ENCODE measurements at places on chromosomes 12 and 14.
A peak's percentile ranks its signal among the peaks of the same experiment; 100 is the strongest.

GRCh38 chr14:54207075-54207474 lies 189.7 kb upstream of the CDKN3 start:
- no peak for DNase-seq

- no peak for DNase-seq
These were observed 118.0 kb downstream of the TBX5 start for GRCh38 chr12:114287821-114288525.

DNA sequence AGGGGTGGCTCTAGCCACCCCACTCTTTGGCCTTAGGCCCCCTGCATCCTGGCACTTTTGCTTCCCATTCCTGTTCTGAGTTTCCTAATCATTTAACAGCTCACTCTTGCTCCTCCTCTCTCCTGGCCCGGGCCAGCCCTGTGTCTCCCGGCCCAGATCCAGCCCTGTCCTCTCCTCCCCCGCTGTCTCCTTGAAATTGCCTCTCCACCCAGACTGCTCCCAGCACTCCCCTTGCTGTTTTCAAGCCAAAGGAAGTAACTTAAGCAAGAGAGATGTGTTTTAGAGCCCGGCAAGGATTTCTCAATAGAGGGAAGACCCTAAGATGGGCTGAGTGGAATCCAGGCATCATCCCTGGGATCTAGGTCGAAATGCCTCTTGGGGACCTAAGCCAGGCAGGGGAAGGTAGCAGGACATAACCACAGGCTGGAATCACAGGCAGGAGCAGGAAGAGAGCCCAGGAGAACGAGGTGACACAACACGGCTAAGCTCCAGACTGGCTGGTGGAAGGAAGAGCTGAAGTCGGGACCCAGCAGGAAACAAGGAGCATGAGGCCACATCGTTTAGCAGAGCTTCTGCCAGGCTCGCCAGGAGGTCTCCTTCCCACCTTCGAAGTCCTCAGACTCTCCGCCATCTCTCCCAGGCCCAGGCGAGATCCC lies 2.0 kb upstream of the LRP1-AS start:
- no peak for DNase-seq

GRCh38 chr14:76767681-76768656 lies 6.7 kb downstream of the VASH1 start:
- peak; percentile 58 for DNase-seq

DNA sequence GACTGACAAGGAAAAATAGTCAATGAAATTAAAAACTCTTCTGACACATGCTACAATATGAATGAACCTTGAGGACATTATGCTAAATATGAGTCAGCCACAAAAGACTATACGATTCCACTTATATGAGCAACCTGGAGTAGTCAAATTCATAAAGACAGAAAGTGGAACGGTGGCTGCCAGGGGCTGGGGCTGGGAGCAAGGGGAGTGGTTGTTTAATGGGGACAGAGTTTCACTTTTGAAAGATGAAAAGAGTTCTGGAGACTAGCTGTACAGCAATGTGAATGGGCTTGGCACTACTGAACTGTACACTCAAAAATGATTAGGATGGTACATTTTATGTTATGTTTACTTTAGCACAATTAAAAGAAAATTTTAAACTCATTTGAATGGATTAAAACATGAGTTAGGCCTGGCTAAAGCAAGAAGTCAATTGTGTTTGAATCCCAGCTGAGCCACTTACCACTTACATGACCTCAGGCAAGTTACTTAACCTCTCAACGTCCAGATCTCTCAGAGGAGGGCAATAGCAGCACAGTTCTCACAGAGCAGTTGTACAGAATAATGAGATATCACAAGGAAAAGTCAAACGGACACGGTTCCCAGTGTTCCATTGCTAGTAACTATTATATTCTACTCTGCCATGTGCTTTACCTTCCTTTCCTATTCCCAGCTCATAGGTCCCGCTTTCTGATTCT lies 102.5 kb downstream of the SPTSSA start:
- DNase-seq, result no peak

DNA sequence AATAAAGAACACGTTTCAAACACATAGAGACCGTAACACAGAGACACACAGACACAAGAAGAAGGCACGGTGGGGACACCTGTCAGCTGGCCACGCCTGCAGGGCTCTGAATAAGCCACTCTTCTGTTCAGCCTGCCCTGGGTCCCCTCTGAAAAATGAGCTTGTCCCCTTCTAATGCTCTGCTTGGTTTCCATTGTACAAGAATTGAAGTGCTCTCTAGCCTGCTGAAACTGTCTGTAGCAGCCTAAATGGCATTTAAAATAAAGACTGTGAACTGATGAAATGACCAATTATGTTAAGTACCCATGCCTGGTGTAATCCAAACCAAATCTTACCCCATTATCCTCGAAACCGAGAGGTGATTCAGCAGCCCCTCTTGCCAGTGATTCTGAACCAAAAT lies 139.8 kb downstream of the FOXN3 start:
- no peak for DNase-seq

- DNase-seq, result no peak
These were observed 32.1 kb upstream of the SLC38A1 start for GRCh38 chr12:46300910-46301309.

- DNase-seq, result no peak
These were observed 249.1 kb upstream of the FAR2 start for GRCh38 chr12:28899951-28900350.

- no peak for DNase-seq
These were observed 62.9 kb downstream of the GCH1 start for GRCh38 chr14:54839701-54840119.

GRCh38 chr12:1497161-1497560 lies 97.2 kb downstream of the FBXL14 start:
- DNase-seq, result no peak

DNA sequence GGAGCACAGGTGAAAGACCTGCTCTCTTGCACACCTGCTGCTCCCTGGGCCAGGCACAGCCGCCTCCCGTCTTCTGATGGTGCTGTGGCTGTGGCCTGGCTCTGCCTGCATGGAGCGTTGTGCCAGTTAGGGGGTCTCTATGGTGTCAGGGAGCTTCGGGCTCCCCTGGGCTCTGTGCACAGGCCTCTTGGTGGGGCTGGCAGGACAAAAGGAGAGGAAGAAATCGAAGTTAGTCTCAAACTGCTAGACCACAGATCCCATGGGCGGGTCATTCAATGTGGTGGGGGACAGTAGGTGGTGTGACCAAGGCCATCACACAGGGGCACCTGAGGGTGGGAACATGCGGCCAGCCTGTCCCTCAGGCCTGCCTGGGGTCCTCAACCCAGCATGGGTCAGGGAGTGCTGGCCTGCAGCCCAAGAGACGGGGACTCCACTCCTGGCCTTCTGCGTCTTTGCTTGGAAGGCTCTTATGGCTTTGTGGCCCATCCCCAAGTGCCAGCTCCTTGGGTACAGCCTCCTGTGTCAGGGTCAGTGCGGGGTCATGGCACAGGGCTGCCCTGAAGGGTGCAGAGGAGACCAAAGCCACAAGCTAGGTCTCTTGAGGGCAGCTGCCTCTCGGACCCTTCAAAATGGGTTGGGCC lies 84.1 kb downstream of the KIF26A start:
- DNase-seq, result no peak

DNA sequence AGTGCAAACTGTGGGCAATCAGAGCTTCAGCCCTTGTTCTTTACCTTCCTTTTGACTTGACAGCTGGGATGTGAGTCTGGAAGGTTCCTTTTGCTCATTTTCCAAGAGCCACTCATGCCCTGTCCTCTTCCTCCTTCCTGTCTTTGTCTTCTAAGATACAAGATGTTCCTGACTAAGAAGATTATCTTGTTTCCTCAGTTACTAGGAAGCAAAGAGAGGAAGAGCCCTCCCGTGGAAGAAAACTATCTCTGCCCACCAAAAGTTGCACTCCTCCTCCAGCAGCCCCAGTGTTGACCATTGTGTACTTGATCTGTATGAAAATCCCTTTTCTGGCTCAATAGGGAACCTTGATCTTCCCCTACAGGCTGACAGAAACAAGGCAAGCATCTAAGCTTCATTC lies 138.0 kb downstream of the C12orf75 start:
- DNase-seq, result no peak

DNA sequence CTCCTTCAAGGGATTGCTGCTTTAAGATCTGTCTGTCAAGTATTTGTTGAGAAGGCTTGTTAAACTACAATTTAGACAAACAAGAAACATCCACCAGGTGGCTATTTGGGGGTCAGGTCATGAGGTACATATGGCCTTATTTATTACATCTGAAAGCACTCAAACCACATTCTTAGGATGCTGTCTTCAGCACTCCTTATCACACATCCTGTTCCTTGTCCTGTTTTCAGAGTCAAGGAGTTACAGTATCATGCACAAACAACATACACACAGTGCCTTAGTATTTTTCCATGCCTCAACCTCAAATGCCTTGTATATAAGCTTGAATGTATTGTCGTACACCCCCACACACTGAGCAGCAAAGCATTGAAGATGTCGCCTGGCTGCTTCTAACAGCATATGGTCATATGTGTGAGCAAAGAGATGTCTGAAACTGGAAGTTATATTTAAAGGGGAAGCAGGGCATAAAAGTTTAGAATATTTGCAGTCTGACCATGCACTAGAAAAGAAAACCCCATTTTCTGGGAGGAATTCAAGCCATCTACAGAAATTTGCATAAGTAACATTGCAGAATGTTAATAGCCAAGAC lies 83.8 kb downstream of the KCNMB4 start:
- DNase-seq, result no peak

DNA sequence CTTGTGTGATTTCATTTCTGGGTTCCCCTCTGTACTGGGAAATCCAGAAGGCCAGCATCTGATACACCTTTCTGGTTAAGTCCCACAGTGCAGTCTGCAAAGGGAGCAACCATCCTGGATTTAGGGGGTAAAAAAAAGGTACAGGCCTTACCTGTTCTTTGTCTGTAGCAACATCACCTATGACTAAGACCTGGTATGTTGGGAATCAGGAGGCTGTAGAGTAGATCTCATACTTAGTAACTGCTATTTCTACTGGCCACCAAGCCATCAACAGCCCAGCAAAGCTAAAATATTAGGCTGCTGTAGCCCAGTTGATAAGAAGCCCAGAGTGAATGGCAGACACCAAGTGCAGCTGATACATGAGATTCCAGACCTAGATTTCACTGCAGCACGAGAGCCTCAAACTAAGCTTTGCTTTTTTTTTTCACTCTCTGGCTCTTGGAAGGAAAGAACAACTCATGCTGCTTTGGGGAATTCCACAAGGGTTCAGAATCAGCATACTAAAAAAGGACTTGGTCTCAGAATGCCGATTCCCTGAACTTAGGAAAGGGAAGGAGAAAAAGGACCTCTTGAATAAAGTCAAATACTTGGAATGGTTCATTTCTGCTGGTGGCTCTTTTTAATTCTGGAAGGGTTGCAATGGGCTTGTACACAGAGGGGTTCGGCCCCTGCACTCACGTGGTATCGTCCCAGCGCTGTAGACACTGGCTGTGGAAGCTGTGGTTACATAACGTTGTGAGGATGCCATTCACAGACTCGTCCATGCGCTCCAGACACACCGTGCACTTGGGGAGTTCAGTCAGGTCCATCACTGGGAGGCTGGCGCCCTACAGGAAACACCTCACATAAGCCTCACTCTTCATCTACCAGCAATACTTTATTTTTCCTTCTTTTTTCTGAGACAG lies 20.5 kb downstream of the BRAP start:
- no peak for DNase-seq

- DNase-seq, result no peak
These were observed 9.7 kb downstream of the SP1 start for GRCh38 chr12:53389702-53390101.

- no peak for DNase-seq
These were observed 1.4 kb upstream of the SLC8A3 start for GRCh38 chr14:70190156-70190555.

- DNase-seq, result no peak
These were observed 6.6 kb downstream of the APPL2 start for GRCh38 chr12:105229371-105229770.

DNA sequence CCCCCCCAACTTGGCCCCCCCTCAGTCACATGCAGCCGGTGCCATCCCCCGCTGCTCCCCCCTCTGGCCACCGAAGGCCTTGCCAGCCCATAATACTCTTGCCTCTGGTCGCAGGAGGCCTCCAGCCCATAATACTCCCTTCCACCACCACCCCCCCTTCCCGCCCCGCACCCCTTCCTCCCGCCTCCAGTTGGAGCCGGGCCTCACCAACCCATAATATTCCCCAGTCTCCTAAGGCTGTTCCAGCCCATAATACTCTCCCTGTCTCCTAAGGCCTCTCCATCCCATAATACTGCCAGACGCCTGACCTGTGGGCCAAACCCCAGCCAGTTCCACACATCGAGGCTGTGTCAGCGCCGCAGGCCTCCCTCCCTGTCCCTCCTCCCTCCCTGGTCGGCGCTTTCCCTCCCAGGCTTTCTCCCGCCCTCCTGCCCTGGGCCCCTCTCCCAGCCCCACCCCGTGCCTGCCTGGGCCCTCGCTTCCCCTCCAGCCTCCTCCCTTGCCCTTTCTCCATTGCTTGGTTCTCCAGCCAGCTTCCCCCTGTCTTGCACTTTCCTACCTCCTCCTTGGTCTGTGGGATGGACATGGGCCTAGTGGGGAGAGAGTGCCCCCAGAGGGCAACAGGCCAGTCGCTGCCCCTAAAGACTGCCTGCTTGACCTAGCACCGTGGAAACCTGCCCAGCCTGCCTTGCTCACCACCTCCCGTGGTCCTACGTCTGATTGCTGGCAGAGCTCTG lies 6.8 kb upstream of the CHD4 start:
- peak; percentile 99 for DNase-seq

DNA sequence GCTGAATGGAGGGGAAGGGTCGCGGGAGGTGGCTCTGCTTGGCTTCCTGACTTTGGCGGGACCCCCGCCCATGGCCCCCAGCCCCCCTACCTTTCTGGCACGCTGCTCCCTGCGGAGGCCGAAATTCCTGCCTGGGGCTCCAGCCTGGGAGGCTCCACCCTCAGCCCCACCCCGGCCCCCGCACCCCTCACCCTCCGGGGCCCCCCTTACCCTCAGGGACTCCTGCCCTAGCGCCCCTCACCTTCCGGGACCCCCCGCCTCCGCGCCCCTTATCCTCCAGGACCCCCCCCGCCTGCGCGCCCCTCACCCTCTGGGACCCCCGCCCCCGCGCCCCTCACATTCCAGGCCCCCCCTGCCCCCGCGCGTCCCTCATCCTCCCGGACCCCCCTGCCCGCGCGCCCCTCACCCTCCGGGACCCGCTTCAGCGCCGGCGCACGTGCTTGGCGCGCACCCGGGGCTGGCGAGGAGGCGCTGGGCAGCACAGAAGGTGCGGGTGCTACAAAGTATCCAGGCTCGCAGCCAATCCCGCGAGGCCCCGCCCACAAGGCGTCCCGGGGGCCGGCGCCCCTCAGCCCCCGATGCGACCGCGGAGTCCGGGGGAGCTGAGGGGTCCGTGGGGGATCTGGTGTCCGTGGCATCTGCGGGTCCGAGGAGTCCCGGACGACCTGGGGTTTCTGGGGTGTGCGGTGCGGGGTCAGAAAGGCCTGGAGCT lies at the start of gene ANHX:
Gene ANHX, minus strand, starts transcription at position 477 of the 712 bp plus-strand sequence. CDS start 1,521 bp downstream, outside the sequence.
- DNase-seq, result no peak

GRCh38 chr12:76028571-76029277 lies 2.9 kb downstream of the PHLDA1 start:
- no peak for DNase-seq

DNA sequence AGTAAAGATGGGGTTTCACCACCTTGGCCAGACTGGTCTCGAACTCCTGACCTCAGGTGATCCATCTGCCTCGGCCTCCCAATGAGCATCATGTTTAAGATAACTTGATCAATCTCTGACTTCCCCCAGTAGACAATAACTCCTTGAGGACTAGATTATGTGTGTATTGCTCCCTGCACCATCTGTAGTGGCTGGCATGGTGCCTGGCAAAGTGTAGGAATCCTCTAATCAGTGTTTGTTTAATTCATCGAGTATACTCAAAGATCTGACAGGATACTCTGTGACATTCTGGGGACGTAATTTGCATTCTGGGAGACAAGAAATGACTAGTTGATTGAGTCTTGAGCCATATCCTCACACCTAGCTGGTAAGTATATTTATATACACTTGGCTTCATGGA lies 873.5 kb upstream of the TMEM132C start:
- DNase-seq, result no peak

Data from DMS153 (cell line).